ENCODE measurements at places on chromosomes 16 and 17. TPM values are rescaled to one million over a fixed set of nuclear protein-coding genes. Genes with fewer than 3 reads are reported as not detected.
A peak's percentile ranks its signal among the peaks of the same experiment; 100 is the strongest.

GRCh38 chr17:30308406-30308805 is 16.7 kb upstream of the BLMH start:
- DNase-seq: no peak

DNA sequence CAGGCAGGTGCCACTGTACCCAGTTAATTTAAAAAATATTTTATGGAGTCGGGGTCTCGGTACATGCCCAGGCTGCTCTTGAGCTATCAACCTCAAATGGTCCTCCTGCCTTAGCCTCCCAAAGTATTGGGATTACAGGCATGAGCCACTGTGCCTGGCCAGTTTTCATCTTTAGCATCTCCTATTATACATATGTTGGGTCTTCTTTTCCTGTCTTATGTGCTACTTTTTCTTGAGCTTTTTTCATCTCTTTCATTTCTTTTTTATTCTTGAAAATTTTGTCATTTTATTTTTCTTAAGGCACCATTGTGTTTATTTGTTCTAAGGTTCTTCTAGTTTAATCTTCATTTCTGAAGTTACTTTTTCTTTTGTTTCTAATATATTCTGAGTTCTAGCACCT is 20.7 kb downstream of the BANP start:
- no peak for DNase-seq

DNA sequence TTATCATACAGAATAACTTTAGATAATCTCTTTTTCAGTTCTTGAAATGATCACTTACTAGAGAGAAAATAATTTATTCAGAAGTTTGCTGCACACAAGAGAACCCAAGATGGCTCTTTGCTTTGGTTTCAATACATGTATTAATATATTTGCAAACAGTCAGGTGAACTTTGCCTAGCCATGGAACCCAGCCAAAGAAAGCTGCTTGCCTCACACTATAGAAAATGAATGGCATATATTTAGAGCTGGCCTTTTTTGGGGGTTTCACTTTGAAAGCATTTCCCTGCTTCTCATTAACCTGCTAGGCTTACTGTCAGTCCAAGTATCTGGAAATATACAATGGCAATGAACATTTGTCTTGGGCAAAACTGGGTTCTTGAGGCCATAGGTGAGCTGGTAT is 75.3 kb downstream of the MRTFB start:
- no peak for DNase-seq

The DPEP3 gene
- total RNA-seq: not detected

- no peak for DNase-seq
Observed at GRCh38 chr17:41004397-41004796, 4.5 kb downstream of the KRTAP3-1 start.

GRCh38 chr17:44307387-44308186 is 814 bp upstream of the RUNDC3A start:
- DNase-seq: peak; percentile 56

DNA sequence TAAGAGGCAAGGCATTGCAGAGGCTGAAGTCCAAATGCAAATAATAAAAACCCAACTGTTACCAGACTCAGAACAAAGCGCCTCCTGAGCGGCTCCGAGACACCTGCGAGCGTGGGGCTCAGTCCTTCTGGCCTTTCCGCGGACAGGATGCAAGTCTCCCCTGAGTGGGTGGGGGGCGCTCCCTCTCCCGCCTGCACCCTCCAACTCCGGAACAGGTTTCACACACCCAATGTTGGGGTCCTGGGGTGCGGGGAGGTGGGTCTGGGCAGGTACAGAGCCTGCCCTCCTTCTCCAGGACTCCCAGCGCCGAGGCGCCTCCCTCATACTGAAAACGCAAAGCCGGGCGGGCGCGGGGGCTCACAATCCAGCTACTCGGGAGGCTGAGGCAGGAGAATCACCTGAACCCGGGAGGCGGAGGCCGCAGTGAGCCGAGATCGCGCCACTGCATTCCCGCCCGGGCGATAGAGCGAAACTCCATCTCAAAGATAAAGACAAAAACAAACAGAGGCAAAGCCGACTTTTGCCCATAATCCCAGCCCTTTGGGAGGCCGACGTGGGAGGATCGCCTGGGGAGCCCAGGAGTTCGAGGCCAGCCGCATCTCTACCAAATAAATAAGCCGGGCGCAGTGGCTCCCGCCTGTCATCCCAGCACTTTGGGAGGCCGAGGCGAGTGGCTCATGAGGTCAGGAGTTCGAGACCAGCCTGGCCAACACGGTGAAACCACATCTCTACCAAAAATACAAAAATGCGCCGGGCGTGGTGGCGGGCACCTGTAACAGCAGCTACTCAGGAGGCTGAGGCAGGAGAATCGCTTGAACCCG is 893 bp downstream of the GINS2 start:
- no peak for DNase-seq

The KCNJ2 gene
- total RNA-seq: 7.9 TPM

DNA sequence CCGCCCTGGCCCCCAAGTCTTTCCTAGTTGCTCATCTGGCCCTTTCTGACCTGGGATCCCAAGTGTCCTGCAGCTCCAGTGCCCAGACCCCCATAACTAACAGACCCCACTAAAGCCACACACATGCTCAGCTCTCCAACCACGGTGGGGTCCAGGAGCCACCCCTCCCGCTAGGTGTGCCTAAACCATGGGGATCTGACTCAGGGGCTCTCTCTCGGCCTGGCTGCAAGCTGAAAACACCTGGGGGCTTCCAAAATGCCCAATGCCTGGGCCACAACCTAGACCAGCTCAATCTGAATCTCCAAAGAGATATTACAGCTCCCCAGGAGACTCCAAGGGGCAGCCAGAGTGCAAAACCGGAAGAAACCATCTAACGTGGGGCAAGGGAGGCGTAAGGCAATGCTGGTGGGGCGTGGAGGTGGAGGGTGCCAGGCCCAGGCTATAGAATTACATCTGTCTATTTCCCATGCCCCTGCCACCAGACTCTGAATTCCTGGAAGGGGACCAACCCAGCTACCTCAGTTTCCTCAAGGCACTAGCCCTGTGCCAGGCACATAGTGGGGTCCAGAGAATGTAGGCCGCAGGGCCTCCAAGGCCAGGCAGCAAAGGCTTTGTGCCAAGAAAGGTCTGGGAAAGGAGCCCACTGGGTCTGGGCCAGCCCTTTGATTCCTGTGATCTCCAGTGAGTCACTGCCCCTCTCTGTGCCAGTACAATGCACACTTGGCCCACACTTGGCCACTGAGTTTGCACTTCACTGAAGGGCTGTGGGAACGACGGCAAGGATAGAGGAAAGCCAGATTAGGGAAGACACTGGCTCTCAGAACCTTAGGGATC is 3.3 kb downstream of the CD2BP2 start:
- no peak for DNase-seq

The NMRAL1 gene
- total RNA-seq: 24.1 TPM

- peak; percentile 62 for DNase-seq
Observed at GRCh38 chr17:69047368-69048263, 13.1 kb downstream of the ABCA9 start.

- DNase-seq: no peak
Observed at GRCh38 chr16:87762620-87763019, 3.2 kb downstream of the KLHDC4 start.

Data from skin of body (tissue), 3 donors.